Small intestine (tissue), 16 donors: ENCODE measurements at places on chromosomes 16 and 17. TPM values are rescaled to one million over a fixed set of nuclear protein-coding genes. Genes with fewer than 3 reads are reported as not detected.

Gene SCPEP1
- polyA plus RNA-seq: 46.9 TPM

Gene MRC2
- polyA plus RNA-seq: 11.6 TPM

Gene BEAN1
- polyA plus RNA-seq: 0.64 TPM

Gene TRIM72
- polyA plus RNA-seq: 0.22 TPM

Gene CEP295NL
- polyA plus RNA-seq: 0.25 TPM

Gene ZPBP2
- polyA plus RNA-seq: not detected
